ENCODE measurements at places on chromosomes 7 and 10. TPM values are rescaled to one million over a fixed set of nuclear protein-coding genes. Genes with fewer than 3 reads are reported as not detected.
A peak's percentile ranks its signal among the peaks of the same experiment; 100 is the strongest.

Gene CDNF
- 0.71 TPM for total RNA-seq

Gene RAB19
- total RNA-seq = 5.1 TPM

Gene CFAP70
- 0.87 TPM for total RNA-seq

Gene PIK3CG
- 6.2 TPM for total RNA-seq

GRCh38 chr10:14560274-14560673 lies 214.4 kb downstream of the FAM107B start:
- peak; percentile 82 for DNase-seq

DNA sequence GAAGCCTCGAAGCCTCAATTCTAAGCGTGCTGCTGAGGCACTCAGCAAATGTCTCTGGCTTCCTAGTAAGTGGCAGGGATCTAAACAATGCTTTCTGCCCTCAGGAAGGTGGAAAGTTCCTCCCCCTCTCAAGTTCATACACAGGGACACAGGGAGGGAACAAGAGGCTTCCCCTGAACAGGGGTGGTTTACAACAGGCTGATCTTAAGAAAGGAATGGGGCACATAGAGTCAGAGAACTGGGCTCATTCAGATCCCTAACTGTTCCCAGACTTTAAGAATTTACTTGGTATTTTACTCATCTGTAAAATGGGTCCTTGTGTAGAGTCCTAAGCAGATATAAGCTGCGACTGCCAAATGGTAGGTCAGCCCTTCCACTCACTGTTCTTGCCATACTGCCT lies 2.5 kb downstream of the TNS3 start:
- no peak for DNase-seq

- no peak for DNase-seq
These were observed 118.2 kb downstream of the PTPN20 start for GRCh38 chr10:47029181-47030009.

GRCh38 chr7:2110610-2111396 lies 121.9 kb downstream of the MAD1L1 start:
- DNase-seq = no peak

GRCh38 chr10:115710136-115710535 lies 562.9 kb downstream of the GFRA1 start:
- no peak for DNase-seq

DNA sequence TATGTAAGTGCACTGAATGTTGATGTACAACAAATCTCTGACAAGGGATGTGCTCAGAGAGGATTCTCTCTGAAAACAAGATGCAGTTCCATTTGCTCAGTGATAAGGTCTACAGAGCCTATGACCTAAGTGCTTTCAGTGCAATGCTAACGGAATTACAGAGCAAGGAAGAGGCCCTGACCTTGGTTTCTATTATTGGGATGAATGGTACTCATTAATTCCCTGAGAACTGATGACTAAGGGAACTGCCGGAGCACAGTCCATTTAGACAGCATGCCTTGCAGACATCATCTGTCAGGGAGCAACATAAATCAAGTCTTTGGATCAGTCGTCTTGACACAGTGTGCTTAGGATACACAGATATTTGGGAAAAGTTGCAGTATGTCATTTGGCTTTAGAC lies 340.8 kb downstream of the PHTF2 start:
- no peak for DNase-seq

GRCh38 chr10:116311016-116311415 lies 13.2 kb upstream of the CCDC172 start:
- DNase-seq = no peak

GRCh38 chr7:44275957-44276570 lies 49.3 kb downstream of the CAMK2B start:
- DNase-seq = peak; percentile 80

All from left lung (tissue), 14 donors.